ENCODE measurements at places on chromosomes 6 and 20. TPM values are rescaled to one million over a fixed set of nuclear protein-coding genes. Genes with fewer than 3 reads are reported as not detected.
A peak's percentile ranks its signal among the peaks of the same experiment; 100 is the strongest.

Gene NFATC2
- total RNA-seq, result 29.4 TPM

Gene TMEM217
- total RNA-seq, result 3.5 TPM

Gene F13A1
- total RNA-seq, result 0.06 TPM

Gene CASS4
- total RNA-seq, result 9.4 TPM

Gene IPCEF1
- 20.2 TPM for total RNA-seq

DNA sequence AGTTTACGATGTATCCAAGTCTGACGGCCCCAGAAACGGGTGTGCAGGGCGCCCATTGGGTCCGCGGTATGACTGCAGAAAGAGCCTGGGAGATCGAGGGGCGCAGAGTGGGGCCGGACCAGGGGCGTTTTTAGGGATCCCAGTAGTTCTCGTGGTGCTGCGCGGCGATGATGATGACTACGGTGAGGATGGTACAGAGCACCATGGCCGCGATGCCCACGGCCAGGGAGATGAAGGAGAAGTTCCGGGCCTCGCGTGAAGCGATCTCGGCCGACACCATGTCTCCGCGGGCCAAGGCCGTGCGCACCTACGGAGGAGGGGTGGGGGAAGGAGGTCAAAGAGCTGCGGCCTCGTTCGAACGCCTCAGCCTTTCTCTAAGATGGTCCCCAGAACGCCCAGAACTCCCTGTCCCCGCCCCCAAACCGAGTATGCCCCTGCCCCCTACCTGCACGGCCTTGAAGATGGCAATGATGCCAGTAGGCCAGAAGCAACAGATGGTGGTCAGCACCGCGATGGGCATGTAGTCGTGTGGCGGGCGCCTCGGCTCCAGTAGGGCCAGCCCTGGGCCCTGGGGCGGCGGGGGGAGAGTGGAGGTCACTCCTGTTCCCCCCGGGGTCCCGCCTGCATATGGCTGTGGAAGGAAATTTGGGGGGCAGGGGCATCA, 2.5 kb downstream of the PRRT1 start:
- ATAC-seq, result peak; percentile 32

DNA sequence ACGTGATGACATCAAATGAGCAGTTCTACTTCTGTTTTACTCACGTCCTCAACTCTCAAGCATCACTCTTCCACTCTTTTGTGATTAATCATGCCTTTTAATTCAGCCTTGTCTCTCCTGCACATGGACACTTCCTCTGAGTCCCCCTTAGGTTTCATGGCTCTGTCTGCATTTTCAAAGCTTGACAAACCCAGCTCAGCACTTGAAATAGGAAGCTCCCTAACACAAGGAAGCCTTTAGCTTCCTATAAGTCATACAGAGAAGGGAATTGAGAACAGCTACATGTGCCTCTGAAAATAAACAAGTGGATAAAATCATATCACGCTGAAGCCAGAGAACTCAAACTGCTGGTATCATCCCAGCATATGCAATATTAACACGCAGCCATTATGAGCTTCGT, 21.2 kb downstream of the KIF16B start:
- no peak for ATAC-seq

DNA sequence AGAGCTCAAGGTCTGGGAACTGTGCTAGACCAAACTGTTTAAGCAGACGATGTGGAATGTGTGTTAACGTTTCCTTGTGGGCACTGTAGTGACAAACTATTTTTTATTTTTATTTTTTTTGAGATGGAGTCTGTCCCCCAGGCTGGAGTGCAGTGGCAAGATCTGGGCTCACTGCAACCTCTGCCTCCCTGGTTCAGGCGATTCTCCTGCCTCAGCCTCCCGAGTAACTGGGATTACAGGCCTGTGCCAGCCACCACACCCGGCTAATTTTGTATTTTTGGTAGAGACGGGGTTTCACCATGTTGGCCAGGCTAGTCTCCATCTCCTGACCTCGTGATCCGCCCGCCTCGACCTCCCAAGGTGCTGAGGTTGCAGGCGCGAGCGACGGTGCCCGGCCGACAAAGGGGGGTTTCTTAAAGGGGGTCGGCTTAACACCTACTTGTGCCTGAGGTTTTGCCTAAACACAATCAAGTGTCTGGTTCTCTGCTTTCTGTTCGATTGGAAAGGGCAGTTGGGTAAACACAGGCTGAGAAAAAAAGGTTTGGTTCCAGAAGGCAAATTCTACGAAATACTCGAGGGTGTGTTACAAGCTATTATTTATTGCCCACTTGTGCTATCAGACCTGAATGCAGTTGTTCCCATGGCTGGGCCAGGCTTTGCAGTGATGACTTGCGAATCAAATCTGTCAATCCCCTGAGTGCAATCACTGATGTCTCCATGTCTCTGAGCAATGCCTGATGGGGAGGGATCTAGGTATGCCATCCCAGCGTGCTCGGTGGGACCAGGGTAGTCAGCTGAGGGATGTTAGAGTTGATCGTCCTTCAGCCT, 1.3 kb downstream of the NOP56 start:
- no peak for ATAC-seq

DNA sequence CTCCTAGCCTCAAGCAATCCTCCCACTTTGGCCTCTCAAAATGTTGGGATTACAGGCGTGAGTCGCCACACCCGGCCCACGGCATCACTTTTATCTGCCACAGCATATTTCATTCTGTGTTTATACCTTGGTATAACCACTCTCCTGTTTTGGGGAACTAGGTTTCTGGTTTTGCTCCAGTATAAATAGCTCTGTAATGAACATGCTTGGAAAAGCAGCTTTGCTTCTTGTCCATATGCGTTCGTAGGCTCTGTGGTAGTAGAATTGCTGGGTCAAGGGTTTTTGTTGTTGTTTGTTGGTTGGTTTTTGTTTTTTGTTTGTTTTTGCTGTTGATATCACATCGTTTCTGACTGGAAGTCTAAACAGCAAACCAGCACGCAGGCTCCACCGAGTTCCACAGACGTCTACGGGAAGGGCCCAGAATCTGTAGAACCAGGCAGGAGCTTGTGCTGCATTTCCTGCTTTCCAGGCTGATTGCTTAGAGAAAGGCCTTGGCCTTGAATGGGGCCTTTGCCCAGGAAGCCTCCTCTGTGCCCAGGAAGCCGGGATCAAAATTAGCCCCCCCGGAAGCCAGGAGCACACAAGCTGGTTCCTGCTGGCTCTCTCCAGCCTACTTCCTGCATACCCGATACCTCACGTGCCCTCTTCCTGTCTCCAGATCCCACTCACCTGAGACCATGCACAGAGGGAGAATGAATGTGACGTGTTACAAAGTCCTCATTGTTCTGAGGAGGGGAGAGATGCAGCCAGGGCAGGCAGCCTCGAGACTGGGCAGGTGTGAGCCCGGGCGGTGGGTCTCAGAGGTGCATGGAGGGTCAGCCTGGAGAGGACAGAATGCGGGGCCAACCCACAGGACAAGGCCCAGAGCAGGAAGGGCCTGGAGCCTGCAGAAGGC, 34.7 kb downstream of the AAR2 start:
- no peak for ATAC-seq

- ATAC-seq, result peak; percentile 92
Measured at GRCh38 chr20:36886859-36887751, 11.2 kb downstream of the TLDC2 start.

DNA sequence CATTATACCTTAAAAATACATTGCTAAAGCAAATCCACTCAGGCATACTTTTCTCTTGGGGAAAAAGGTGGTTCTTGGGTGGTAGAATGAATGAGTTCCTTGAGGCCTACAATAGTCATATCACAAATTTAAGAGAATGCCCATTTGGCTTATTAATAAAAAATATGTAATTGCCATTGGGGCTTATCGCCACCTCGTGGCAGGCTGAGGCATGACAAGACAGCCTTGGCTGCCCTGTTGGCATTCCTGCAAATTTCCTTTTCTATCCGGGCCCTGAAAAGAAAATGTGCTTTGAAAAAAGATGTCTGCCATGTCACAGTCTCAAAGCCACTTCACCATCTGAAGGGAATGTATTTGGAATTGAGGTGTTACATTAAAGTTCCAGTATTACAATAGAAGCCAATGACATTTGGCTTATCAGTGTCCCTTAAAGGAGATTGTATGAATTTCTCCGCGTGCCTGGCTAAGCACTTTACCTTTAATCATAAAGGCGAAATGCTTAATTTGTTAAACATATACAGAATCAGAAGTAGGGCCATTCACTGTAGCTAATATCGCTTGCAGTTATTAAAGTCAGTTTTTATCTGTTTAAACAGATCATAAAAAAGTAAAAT, 188.3 kb upstream of the ZFP64 start:
- no peak for ATAC-seq

GRCh38 chr20:1287787-1288569, 21.9 kb downstream of the SNPH start:
- no peak for ATAC-seq
